ENCODE measurements at places on chromosomes 2 and 18.

GRCh38 chr2:99707592-99707991 lies 217.8 kb upstream of the REV1 start:
- no peak for DNase-seq

- DNase-seq, result peak; percentile 60
Measured at GRCh38 chr2:37625796-37626571, 45.5 kb downstream of the CDC42EP3 start.

- no peak for DNase-seq
Measured at GRCh38 chr2:8315531-8316165, 366.2 kb upstream of the ID2 start.

GRCh38 chr2:30789670-30790210 lies 17.5 kb downstream of the CAPN13 start:
- no peak for DNase-seq

DNA sequence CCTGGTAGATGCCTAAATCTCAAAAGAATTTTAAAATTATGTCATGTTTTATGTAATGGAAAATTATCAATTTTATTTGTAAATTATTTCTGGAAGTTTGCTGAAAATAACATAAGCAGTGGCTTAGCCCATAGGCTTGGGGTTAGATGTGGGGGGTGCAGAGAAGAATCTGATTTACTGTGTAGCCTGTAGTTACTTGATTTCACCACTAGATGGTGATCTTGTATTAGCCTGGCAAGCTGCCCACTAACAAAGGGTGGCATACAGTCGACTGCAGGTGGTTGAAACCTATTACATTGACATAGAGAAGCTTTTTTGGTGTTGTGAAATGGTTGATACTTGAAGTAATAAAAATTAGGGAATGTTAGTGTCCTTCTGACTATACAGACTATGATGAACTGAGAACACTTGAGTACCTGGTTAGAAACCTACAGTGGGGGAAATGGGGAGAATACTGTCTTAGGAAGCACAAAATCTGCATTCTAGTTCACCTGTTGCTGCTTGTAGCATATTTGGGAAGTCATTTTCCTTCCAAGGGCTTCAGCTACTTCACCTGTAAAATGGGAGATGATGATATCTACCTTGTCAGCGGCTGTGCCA lies 191.0 kb upstream of the LHCGR start:
- peak; percentile 25 for DNase-seq

GRCh38 chr18:40686836-40687235 lies 1268.2 kb upstream of the PIK3C3 start:
- no peak for DNase-seq

DNA sequence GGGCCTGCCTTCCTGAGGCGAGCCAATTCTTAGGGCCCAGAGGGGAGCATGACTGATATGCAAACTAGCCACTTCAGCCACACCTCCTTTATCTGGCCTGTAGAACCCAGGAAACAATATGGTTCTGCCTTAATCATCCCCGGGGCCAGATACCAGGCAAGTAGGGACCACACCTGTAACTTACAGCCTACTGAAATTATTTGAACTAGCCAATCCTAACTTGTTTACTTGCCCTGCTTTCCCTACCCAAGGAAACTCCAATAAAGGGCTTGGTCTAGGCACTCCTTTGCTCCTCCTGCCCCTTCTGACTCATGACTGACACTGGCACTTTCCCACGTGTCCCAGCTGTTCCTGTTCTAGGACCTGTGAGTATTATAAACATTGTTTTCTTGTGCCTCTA lies 57.6 kb downstream of the MYOM1 start:
- DNase-seq, result no peak

DNA sequence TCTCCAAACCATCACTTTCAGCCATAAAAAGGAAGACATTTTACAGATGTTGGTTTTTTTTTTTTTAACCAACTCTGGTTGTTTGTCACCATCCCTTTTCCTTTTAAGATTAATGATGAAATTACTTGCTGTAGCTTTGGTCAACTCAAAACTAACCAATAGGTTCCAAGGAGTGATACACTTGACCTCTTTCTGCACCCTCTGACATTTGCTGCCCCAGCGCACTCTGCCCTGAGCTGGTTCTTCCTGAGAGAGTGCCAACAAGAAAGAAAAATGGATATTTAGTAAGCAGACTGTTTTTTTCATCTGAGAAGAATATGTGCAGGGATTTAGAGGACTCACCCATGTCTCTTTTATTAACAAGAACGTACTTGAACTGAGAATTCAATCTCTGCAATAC lies 520.0 kb downstream of the TXNL1 start:
- DNase-seq, result no peak

- DNase-seq, result no peak
Measured at GRCh38 chr2:227234429-227234828, 70.0 kb downstream of the COL4A3 start.

GRCh38 chr2:70007151-70007550 lies 45.7 kb upstream of the ASPRV1 start:
- DNase-seq, result no peak

GRCh38 chr2:38076710-38077430 lies 919 bp upstream of the CYP1B1 start:
- DNase-seq, result peak; percentile 81

DNA sequence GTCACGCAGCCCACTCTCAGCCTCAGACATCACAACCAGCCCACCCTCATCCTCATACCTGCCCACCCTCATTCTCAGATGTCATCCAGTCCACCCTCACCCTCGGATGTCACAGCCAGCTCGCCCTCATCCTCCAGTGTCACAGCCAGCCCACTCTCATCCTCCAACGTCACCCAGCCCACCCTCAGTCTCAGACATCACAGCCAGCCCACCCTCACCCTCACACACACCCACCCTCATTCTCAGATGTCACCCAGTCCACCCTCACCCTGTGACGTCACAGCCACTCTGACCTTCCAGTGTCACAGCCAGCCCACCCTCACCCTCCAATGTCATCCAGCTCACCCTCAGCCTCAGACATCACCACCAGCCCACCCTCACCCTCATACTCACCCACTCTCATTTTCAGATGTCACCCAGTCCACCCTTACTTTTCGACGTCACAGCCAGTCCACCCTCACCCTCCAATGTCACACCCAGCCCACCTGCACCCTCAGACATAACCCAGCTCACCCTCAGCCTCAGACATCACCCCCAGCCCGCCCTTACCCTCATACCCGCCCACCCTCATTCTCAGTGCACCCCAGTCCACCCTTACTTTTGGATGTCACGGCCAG lies 100.3 kb downstream of the LOXHD1 start:
- no peak for DNase-seq

DNA sequence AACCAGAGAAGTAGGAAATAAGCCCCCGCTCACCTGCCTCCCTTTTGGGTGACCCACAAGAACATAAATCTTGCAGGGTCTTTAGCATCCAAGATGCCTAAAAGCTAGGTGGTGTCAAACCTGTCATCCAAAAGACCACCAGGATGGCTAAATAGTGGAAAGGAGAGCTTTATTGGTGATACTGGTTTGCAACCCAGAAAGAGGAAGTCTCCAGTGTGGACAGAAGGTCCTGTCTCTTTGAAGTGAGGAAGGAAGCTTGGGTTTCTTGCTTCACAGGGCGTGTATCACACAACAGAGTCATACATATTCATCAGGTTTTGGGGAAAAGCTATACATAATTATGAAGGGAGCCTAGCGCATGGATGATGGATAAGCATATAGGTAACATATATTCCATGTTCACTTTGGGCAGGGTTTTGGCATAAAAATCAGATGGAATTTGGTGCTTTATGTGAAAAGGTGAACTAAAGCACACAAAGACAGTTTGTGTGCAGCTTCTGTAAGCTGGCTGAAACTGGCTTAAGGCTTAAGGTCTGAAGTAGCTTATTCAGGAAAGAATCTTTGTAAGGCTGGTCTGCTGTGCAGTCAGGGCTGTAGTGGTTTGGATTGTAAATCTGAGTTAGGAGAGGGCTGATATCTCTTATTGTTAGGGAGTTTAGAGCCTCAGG lies 102.2 kb upstream of the MSH2 start:
- no peak for DNase-seq

DNA sequence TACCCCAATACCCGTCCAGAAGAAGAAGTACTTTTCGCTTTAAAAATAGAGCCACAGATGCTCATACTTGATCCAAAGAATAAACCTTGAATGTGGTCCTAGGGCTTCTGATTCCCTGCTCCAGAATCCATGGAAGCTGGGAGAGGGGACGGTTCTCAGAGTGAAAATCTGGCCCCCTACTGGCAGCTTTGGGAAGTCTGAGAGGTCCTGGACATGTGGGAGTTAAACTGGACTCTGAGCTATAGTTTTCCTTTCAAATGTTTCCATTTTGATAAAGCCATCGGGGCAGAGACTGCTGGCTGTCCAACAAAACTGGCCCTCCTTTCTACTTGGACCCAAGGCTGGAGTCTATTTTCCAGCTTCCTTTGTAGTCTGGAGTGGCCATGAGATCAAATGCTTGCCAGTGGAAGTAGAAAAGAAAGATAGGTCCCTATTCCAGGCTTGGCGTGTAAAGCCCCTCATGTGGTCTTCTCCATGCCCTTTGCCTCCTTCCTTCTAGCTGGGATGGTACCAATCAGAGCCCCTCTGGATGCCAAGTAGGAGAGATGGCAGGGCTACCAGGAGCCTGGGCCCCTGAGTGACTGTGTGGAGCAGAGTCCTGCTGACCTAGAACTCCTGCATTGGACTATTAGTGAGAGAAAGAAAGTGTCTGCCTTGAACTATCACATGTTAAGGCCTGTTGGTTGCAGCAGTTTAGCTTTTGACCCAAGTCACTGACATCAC lies 37.7 kb upstream of the TBC1D8 start:
- no peak for DNase-seq
